ENCODE measurements at places on chromosomes 6 and 20.

GRCh38 chr6:31355583-31355948 lies 1.4 kb downstream of the HLA-B start:
- no peak for DNase-seq

GRCh38 chr6:3825851-3826581 lies 23.2 kb upstream of the FAM50B start:
- DNase-seq: no peak

- no peak for DNase-seq
These were observed 204.2 kb upstream of the PTCHD4 start for GRCh38 chr6:48315051-48315719.

- no peak for DNase-seq
These were observed 131.4 kb downstream of the MMS22L start for GRCh38 chr6:97151601-97152000.

DNA sequence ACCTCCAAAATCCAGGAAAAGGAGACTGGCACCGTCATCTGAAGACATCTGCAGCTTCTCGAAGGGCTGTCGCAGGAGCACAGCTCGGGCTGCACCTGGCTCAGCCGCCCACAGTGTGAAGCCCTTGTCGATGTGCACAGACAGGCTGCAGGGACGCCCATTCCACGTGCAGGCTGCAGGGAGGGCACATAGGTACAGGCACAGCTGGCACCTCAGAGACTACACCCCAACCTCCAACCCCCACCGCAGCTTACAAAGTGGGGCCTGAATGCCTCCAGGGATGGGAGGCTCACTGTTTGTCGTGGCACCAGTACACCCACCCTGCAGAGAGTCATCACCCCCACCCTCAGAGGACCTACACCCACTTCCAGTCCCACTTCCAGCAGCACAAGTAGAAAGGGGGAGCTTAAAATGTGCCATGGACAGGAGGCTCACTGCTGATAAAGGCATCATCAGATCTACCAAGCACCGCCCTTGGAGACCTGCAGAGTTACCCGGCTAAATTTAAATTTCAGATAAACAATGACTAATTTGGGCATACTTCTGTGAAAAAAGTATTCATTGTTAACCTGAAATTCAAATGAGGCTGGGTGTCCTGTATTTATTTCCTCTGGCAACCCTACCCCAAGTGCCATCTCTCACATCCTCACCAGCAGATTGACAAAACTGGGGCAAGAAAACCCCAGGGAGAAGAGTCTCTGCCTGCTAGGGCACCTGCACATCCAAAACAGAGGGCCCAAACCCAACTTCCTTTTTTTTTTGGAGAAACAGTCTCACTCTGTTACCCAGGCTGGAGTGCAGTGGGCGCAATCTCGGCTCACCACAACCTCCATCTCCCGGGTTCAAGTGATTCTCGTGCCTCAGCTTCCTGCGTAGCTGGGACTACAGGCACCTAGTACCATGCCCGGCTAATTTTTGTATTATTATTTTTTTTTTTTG lies 7.7 kb upstream of the CDK5RAP1 start:
- DNase-seq: no peak

DNA sequence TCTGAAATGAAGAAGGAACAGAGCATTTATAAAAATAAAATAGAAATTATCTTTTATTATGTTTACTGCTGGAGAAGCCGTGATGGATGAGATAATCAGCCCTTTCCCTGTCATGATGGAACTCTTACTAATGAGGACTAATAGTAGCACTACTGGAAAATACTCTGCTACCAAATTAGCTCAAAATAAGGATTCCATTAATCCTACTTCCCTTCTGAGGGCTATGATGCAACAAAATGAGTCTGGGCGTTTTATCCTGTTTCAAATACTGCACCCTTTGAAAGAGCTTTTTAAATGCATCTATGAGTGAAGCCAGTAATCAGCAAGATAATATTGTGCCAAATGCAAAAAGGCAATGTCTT lies 59.3 kb upstream of the CARMIL1 start:
- no peak for DNase-seq

DNA sequence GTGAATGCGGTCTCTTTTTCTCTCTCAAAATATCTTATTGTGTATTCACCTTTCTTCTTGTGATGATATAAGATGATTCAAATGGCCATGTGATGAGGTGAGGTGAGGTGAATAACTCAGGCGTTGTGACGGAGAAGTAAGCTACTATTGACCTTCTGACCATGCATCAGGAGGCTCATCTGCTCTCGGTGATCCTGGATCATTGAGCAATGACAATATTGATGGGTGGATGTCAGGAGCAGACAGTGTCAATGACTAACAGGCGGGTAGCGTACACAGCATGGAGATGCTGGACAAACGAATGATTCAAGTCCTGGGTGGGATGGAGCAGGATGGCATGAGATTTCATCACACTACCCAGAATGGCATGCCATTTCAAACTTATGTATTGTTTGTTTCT lies 119.6 kb downstream of the PXDC1 start:
- no peak for DNase-seq

DNA sequence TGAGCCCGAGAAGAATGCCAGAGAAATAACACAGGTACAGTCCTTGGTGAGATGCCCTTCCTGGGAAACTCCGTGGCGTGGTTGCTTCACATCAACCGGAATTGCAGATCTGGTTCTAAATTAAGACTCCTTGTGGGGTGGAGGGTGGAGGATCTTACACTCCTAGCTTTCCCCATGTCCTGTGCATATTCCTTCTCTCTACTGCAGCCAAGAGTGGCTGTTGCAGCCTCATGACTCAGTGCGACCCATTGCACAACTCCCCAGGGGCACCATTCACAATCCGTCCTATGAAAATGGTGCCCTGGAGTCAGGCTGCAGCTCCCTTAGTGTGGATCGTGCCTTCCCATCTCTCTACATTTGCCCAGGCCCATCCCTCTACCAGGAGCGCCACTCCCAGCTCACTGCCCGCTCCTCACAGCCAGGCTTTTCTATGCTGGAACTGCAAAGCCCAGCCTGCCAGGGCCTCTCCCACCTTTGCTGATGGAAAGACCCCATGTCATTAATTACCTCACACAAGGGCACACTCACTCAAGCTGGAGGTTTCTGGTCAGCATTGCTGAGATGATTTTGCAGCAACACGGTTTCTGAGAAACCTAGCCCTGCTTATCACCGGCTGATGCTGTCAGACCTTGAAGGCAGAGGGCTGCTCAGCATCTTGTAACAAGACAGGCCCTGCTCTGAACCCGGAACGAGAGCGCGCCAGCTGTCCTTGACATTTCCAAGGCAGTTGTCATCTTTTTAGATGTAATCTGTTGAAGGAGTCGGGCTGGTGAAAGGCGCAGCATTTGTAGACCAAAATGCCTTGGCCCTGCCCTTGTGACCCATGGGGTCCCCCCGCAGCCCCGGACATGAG lies 39.7 kb downstream of the SIRPA start:
- DNase-seq: no peak

- DNase-seq: no peak
These were observed 864 bp upstream of the OSBPL2 start for GRCh38 chr20:62237514-62237800.

DNA sequence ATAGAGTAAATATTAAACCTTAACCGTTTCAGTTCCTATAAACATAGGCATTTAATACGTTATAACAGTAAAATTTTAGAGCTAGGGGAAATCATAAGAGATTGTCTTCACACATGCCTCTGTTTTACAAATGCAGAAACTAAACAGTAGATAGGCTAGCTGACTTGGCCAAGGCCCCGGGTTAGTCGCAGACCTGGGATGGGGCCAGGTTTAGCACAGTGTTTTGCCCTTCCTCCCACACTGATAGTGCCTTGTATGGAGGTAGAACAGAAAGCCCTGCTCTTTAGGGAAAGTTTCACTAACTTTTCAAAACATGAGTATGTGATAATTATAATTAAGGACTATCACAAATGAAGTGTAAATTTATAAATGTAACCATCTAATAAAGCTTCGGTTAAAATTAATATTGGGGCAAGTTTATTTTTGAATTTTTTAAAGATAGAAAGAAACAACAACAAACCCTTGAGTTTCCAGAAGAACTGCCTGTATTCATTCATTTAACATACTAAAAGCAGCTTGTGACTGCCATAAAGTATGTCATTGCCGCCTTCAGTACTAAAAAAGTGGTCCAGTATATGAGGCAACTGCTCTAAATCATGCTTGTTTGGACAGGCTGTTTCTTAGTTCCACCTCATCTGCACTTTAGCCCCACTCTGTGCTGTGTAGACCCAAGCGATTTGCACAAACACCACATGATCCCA lies 62.5 kb upstream of the LOC128125822 start:
- no peak for DNase-seq

- no peak for DNase-seq
These were observed 54.7 kb downstream of the SSR1 start for GRCh38 chr6:7258231-7258763.

- DNase-seq: no peak
These were observed 28.3 kb downstream of the FYN start for GRCh38 chr6:111844921-111845320.

DNA sequence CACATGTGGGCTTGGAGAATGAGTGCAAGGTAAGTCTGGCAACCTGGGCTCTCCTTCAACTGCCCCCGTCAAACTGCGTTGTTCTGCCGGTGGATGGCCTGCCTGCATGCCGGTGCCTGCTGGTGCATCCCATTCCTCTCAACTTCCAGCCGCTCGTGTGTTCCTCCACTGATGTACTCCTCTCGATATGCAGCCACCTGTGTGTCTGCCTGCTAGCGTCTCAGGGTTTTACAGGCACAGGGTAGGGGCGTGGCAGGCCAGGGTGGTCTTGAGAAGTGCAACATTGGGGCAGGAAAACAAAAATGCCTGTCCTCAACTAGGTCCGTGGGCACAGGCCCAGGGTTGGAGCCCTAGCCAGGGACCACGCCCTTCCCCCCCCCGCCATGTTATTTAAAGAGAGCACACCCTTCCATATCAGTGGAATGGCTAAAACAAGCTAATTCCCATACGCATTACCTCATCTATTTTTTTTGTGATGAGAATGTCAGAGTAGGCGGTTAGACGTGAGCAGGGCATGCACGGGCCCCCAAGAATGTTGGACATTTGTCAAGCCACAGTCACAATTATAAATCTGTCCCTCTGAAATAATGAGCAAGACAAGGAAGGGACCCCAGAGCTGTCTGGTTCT lies 33.2 kb downstream of the SERPINB6 start:
- no peak for DNase-seq

- DNase-seq: no peak
These were observed 13.5 kb upstream of the CD2AP start for GRCh38 chr6:47464052-47464451.

DNA sequence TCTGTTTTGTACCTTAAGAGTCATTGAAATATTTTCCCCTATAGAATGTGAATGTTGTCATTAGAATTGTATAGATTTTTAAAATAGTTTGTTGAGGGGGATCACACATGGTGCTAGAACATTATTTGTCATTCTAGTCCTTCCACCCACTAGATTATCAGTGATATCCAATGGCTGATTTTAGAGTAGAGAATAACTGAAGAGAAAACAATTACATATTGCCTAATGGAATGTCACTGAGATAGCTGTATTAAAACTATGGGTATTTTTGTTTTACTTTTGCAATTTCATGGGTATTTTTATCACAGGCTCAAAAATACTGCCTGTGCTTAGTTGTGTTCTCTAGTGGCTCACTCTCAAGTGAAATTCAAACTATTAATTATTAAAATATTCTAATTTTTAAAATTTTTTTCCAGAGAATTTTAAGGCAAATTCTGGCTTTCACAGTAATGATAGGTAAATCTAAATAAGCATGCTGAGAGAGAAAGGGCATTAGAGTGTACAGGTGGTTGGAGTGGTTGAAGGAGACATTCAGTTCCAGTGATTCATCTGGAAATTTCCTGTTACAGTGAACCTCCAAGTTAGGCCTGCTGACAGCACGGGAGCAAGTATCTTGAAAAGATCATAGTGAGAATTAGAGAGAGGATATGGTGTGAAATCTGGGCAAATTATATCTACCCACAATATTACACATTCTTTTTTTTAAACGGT lies 399.6 kb downstream of the NKAIN2 start:
- no peak for DNase-seq

DNA sequence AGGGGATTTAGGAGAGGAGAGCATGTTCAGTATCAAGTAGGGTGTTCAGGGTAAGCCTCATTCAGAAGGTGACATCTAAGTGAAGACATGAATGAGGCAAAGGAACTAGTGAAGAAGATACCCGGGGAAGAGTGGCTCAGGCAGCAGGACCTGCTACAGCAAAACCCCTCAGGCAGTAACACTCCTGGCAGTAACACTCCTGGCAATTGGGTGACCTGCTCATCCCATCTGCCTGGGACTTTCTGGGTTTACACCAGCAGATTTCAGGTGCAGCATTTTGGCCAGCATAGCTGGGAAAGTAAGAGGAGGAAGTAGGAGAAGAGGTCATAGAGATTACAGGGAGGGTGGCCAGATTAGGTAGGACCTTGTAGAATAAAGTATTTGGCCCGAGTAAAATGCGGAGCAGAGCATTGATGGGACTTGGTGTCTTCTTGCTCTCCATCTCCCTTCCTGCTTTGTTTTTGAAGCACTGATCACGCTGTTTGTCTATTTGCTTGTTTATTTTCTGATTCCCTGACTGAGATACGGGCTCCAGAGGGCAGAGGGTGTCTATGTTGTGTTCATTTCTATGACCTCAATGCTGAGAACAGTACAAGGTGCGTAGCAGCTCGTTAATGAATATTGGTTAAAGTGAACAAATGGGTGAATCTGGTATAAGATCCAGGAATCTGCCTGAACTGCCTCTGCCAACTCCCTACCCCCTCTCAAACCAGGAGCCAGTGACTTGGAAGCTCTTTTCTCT lies 88.3 kb downstream of the IYD start:
- DNase-seq: no peak

DNA sequence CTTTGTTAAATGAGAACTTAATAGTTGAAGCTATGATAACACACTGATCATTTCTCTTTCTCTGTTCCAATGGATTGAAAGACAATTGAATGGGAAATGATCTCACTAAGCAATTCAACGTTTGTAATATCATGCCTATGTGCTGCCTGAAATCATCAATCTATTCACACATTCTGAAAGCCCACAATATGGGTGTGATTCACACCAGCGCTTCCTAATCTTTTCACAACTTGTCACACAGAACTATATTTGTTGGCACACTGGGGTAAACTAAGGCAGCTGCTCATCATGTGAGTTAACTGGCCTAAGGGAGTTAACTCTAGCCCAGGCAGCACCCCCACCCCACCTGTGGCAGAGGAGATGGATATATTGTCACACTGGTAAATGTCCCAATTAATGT lies 37.1 kb upstream of the UTRN start:
- DNase-seq: no peak
